ENCODE measurements at places on chromosomes 7 and 10.

DNA sequence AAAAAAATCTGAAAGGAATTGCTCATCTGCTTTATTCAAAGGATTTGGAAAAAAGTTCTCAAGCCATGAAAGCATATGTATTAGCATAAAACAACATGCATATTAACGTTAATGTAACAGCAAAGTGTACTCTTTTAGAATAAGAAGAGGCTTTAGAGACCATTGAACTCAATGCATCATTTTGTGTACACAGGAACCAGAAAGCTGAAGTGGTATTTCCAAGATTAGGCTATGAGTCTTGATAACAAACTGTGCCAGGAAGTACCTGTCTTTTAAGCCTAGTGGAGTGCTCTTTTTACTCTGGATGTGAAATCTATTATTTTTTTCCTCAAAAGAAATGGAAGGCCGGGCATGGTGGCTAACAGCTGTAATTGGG is 164.2 kb downstream of the THSD7A start:
- DNase-seq, result no peak

- DNase-seq, result no peak
These were observed 124.9 kb downstream of the DLG5 start for GRCh38 chr10:77801474-77802161.

DNA sequence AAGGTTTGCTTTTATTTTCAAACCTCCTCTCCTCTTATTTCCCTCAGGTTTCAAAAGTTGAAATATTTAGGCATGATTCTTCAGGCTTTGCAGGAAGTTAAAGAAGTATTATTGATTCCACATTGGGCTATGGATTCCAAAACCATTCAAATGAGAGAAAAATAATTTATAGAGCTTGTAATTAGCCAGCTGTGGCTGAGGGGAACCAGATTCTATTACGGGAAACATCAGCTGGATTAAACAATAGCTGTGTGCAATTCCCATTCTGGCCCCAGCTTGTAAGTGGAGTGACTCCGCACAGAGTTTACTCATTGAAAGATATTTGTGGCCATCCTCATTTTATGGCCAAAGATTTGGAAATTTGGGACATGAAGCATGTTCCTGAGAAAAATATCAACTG is 77.0 kb upstream of the PHYHIPL start:
- DNase-seq, result no peak

GRCh38 chr7:49294611-49295010 is 370.3 kb downstream of the CDC14C start:
- DNase-seq, result no peak

- no peak for DNase-seq
These were observed 316.3 kb downstream of the FRMD4A start for GRCh38 chr10:14014423-14014822.

DNA sequence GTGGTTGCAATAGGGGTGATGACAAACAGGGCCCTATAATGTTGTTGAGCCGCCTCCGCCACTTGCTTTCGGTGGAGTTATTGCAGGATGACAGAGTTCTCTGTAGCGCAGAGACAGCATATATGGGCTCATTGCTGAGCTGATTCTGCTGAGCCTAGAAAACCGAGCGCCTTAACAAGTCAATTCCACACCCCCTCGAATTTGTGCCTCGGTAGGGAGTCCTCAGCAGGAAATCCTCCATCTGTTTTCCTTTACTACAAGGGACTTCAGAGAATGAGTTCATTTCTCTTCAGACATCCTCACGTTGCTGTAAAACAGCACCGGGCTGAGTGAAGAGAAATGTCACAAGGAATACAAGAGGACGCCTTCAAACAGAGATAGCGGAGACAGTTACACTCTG is 90.7 kb upstream of the KIAA1217 start:
- DNase-seq, result no peak

GRCh38 chr10:71040846-71041605 is 152.7 kb upstream of the PCBD1 start:
- DNase-seq, result no peak

GRCh38 chr7:114466917-114467316 is 52.3 kb downstream of the FOXP2 start:
- DNase-seq, result no peak

DNA sequence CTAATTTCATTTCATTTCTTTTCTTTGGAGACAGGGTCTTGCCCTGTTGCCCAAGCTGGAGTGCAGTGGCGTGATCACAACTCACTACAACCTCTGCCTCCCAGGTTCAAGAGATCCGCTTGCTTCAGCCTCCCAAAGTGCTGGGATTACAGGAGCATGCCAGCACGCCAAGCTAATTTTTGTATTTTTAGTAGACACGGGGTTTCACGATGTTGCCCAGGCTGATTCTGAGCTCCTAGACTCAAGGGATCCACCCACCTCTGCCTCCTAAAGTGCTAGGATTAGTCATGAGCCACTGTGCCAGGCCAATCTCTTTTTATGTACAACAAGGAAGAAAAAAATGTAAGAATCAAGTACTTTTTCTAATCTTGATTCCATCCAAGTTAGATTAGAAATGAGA is 10.7 kb upstream of the KMT2E start:
- no peak for DNase-seq

DNA sequence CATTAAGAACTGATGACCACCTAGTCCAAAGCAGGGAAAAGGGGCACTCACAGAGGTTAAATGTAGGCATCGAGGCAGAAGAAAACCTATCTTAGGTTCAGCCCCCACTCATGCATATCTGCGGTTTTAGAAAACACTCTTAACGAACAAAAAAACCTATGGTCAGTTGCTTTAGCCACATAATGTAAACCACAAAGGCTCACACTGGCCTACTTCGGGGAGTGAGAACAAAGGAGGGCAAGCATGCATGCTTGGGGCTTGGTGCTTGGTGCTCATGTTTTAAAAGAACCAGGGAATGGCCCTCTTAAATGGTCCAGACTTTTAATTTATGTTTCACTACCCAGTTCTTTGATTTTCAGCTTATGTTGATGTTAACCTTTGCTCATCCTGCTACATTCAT is 14.2 kb downstream of the INSYN2A start:
- no peak for DNase-seq

GRCh38 chr10:97022616-97023015 is 163.1 kb downstream of the SLIT1 start:
- no peak for DNase-seq

DNA sequence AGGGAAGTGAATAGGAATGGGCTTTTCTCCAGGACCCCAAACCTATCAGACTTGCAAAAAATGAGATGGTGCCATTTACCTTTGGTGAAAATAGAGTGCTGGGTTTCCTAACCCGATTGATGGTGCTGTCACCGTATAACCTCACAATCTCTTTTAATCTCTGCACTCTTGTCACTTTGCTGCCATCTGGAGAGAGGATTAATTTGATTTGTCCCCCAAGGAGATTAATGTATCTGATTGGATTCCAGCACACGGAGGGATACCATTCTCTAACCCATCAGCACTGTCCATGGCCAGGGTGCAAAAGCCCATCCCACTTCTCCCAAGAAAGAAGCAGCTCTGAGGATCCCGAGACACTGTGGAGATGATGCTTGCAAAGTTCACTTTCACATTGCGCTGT is 86.3 kb upstream of the NFE2L3 start:
- DNase-seq, result no peak

DNA sequence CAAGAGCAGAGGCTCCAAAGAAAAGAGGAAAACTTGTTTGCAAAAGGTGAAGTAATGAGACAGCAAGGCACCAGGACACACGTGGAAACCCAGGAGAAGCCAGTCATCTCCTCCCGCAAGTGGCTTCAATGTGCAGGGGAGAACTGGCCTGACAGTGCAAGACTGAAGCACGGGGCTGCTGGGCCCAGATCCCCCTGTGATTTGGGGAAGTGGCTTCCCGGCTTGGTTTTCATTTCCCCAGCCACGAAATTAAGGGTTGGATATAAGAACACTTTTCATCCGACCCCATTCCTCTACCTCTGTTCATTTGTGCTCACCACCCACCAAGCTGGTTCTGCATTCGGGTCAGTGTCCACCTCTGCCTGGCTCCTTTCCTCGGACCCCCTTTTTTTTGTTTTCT is 306.4 kb downstream of the FGFR2 start:
- DNase-seq, result no peak

GRCh38 chr10:114854906-114855305 is 33.3 kb downstream of the FHIP2A start:
- DNase-seq, result no peak

DNA sequence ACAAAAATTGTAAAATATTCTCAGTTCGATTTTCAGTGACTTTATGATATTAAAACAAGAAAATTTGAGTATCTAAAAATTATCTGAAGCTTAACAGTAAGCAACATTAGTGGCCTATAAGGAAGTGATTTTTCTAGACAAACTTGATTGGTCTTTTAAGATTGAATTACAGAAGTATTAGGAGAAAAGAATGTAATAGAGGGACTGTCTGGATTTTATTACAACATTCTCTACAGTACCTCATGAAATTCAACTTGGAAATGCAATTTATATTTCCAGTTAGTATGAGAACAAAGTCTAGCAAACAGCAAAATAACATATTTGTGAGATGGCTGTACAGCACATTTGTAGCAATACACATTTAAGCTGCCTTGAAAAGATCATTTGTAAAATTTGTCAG is 18.8 kb downstream of the REEP3 start:
- no peak for DNase-seq

- no peak for DNase-seq
These were observed 57.5 kb downstream of the CAMK2B start for GRCh38 chr7:44267719-44268421.

DNA sequence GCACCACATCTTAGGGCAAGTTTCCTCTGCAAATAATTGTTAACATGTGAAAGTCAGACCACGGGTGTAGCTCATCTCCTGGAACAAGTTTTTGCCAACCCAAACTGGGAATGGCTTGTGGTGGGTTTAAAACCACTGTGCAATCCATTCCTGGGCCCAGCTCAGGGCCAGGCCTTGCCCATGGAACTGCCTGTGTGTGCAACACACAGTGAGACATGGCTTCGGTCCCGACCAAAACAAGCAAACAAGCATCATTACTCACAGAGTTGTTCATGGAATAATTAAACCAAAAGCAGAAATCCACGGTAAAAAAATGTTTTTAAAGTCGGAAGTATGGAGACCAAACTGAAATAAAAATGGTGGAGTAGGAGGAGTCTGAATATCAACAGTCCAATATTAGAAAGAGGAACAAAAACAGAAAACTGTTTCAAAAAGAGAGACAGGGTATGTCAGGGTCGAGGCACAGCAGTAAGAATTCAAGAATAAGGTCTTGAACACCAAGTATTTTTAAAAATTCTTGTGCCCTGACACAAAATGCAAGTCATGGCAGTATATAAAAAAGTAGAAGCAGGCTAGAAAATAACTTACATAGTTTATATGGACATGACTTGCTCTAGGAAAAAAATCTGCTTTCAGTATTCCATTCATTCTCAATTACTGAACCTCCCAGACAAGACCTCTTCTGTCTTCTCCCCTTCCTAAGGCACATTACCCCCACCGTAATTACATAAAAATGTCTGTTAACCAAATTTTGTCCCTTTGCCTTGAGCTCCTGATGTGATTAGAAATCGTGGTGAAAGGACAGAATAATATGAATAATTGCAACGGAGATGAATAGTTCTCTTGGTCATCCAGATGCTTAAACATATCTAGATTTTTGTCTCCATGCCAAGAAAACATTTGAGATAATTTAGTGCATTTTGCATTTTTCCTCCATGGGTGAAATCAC is 88.4 kb downstream of the FAS start:
- no peak for DNase-seq

GRCh38 chr10:104267721-104268404 is 1.1 kb upstream of the GSTO2 start:
- no peak for DNase-seq

DNA sequence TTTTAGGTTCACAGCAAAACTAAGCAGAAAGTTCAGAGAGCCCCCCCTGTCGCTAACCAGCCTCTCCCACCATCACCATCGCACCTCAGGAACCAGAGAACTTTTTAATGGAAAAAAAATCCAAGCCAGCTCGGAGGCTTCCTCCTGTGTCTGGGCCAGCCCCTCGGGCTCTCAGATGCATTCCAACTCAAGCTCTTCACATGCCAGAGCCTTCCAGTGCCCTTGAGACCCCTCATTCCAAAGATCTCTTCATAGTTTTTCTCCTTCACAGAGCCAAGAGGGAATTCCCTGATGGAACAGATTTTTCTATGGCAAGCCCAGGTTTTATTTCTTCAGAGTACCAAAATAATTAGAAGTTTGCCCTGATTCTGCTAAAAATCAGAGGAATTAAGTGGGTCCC is 153.4 kb upstream of the LANCL2 start:
- no peak for DNase-seq

GRCh38 chr7:23277359-23277989 is 21.7 kb upstream of the MALSU1 start:
- no peak for DNase-seq

GRCh38 chr10:5545426-5545777 is 20.6 kb downstream of the CALML3 start:
- no peak for DNase-seq

DNA sequence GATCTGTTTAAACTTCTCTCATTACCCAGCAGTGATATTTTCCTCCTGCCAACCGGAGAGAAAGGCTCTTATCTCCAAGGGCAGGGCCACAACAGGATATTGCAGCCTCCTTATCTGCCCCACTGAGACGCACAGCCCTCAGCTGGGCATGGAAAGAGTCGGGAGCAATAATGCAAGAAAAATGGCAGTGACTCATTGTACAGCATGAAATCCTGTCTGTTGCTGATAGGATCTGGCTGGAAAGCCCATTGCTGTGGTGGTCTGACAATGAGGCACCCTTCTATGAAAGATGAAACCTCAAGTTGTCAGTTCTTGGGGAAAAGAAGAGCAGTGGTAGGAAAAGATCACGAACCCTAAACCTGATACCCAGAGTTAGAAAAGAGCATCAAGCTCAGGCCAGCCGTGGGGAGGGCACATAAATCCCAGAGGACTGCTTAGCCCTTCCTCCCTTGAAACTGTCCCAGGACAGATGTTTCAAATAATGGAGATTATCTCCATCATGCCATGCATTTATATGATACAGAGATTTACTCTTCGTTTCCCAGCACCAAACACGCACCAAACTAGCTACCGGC is 47.0 kb upstream of the FIGNL1 start:
- no peak for DNase-seq

GRCh38 chr10:84424731-84425167 is 96.4 kb downstream of the CCSER2 start:
- DNase-seq, result no peak

- no peak for DNase-seq
These were observed 50.9 kb upstream of the PAPSS2 start for GRCh38 chr10:87608756-87609155.

DNA sequence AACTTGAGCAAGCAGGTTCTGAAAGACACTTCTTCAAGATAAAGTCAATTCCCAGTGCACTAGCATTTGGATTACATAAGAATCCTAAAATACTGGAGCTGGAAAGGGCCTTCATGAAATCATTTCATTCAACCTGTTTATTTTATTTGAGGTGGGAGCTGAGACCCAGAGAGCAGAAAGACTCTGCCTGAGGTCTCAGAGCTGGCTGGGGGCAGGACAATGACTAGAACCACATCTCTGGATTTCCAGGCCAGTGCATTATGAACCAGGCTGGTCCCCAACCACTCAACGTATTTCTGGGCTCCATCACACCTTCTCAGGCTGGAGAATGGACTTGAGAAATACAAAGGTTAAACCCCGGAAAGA is 8.4 kb downstream of the ANXA11 start:
- no peak for DNase-seq

- DNase-seq, result no peak
These were observed 15.4 kb upstream of the FKBP9 start for GRCh38 chr7:32941681-32942414.
